ENCODE measurements at places on chromosomes 7 and 10. TPM values are rescaled to one million over a fixed set of nuclear protein-coding genes. Genes with fewer than 3 reads are reported as not detected.

The CNNM1 gene
- 0.16 TPM for total RNA-seq

The TMEM178B gene
- 1.1 TPM for total RNA-seq

The OR9A2 gene
- total RNA-seq = not detected

- DNase-seq = no peak
- H3K4me1 ChIP-seq = peaks cover 65% of the 10 kb centered on the region
- no peaks in the 10 kb centered on the region for H3K36me3 ChIP-seq
- no peak overlapping the region for H3K27ac ChIP-seq
Observed at GRCh38 chr7:129903935-129904334, 48.8 kb downstream of the UBE2H start.

GRCh38 chr7:104859754-104860426 is 154.1 kb upstream of the KMT2E start:
- H3K36me3 ChIP-seq = no peaks in the 10 kb centered on the region
- H3K4me1 ChIP-seq = peaks cover 12% of the 10 kb centered on the region
- no peak overlapping the region for H3K27ac ChIP-seq
- no peaks in the 10 kb centered on the region for H3K27me3 ChIP-seq

DNA sequence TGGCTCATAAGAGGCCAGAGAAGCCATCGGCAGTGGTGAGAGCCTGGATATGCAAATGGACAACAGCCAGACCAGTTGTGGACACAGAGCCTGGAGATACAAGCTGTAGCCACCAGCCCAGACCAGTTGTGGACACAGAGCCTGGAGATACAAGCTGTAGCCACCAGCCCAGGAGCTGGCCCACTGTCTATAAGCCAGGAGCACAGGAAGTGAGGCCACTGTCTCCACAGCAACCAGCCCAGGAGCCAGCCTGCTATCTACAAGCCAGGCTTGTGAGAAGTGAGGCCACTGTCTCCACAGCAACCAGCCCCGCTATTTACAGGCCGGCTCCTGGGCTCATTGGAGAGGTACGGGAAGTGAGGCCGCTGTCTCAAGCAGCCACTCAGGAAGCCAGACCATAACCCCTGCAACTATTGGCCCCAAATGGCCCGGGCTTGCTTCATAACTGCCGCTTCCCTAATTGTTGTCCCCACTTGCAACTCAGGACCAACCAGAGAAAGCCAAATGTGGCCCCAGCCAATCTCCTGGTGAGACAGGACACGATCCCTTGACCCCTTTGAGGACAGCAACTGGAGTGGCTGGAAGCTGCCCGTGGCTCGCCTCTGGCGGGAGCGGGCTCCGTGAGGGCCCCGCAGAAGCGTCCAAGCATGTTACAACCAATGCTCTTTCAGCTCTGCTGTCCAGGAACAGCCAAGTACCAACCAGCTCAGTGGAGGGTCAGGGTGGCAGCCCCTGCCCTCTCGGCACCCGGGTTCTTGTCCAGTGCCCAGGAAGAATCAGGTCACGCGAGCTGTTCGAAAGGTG is 44.1 kb upstream of the CNPY1 start:
- H3K36me3 ChIP-seq = no peaks in the 10 kb centered on the region
- no peak for DNase-seq
- no peak overlapping the region for H3K4me3 ChIP-seq
- peaks cover 7% of the 10 kb centered on the region for H3K27me3 ChIP-seq

DNA sequence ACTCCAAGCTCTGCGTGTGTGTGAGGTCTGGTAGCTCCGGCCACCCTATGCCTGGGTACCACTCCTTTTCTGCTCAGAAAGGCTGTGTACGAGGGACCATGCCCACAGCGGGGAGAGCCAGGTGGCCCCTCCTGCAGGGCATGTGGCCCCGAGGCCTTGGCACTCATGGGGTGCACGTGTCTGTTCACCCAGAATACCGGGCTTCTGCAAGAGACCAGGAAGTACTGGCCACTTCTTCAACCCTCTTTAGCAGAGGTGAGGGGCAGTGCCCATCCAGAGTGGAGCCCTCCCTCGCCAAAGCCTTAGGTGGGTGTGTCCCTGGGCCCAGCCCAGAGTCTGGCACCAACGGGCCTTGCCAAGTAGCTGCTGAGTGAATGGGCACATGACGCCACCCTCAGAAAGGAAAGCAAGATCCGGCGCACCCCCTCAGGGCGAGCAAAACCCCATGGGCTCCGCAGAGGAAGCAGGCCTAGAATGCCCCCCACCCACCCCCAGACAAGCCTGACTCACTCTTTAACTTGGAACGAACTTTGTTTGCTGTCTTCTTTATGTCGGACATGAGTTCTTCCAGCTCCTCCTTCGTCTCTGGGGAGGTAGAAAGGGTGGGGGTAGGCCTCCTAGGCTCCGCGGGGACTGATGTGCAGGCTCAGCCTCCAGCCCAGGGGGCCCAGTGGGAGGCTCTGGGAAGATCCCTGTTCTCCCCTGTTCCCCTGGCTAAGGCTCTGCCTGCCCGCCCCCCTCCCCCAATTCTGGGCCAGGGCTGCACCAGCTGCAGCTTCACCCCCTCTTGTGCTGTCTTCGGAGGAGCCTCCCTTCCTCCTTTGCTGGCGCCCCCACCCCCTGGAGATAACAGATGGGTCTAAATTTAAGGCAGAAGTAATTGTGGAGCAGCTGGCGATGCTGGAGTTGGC is 14.6 kb downstream of the STX1A start:
- peaks cover 6% of the 10 kb centered on the region for H3K4me1 ChIP-seq
- no peak for DNase-seq
- H3K27ac ChIP-seq = no peak overlapping the region
- H3K27me3 ChIP-seq = no peaks in the 10 kb centered on the region
- H3K4me3 ChIP-seq = no peak overlapping the region
- H3K36me3 ChIP-seq = no peaks in the 10 kb centered on the region

GRCh38 chr7:3005257-3005656 is 38.4 kb downstream of the CARD11 start:
- H3K4me1 ChIP-seq = peaks cover 36% of the 10 kb centered on the region
- H3K4me3 ChIP-seq = no peak overlapping the region
- H3K27me3 ChIP-seq = no peaks in the 10 kb centered on the region
- no peak overlapping the region for H3K27ac ChIP-seq
- peaks cover 21% of the 10 kb centered on the region for H3K36me3 ChIP-seq
- no peak for DNase-seq

DNA sequence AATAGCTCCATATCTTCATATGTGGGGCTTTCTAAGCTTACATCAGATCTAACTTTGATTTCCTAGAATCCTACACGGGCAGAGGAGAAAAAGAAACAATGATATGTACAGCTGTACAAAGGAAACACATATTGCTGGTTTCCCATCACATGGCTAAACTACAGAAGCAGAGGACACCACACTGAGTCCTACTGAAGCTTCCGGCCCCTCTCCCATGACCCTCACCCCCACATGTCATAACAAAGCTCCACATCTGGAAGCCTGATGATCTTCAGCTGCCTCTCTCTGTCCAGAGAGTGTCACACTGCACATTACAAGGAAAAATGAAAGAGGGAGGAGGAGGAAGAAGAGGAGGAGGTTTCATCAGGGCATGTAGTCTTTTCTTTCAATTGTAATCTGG is 14.0 kb downstream of the SLC16A12 start:
- H3K27me3 ChIP-seq = no peaks in the 10 kb centered on the region
- no peaks in the 10 kb centered on the region for H3K4me1 ChIP-seq
- no peak overlapping the region for H3K4me3 ChIP-seq

DNA sequence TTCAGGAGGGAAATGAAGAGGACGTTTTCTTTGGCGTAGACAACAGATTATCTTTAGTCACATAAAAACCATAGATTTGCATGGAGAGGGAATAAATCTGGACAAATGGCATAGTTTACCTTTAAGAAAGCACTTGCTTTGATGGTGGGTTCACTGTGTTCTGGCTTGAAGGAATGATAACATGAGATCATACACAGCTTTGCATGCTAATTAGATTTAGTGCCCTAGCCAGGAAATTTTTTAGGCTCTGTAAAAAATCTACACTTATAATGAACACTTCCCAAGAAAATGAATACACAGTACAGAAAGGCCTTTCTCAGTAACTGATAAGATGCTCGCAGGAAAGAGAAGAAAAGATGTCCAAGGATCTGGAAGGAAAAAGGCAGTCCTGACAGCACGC is 218.2 kb upstream of the AOAH start:
- peaks cover 12% of the 10 kb centered on the region for H3K4me1 ChIP-seq
- H3K4me3 ChIP-seq = no peak overlapping the region
- H3K36me3 ChIP-seq = peaks cover 11% of the 10 kb centered on the region

GRCh38 chr7:114973147-114973546 is 51.3 kb downstream of the MDFIC start:
- H3K4me3 ChIP-seq = no peak overlapping the region
- no peak overlapping the region for H3K27ac ChIP-seq
- no peaks in the 10 kb centered on the region for H3K27me3 ChIP-seq
- H3K4me1 ChIP-seq = peaks cover 70% of the 10 kb centered on the region
- DNase-seq = no peak
- H3K36me3 ChIP-seq = no peaks in the 10 kb centered on the region

DNA sequence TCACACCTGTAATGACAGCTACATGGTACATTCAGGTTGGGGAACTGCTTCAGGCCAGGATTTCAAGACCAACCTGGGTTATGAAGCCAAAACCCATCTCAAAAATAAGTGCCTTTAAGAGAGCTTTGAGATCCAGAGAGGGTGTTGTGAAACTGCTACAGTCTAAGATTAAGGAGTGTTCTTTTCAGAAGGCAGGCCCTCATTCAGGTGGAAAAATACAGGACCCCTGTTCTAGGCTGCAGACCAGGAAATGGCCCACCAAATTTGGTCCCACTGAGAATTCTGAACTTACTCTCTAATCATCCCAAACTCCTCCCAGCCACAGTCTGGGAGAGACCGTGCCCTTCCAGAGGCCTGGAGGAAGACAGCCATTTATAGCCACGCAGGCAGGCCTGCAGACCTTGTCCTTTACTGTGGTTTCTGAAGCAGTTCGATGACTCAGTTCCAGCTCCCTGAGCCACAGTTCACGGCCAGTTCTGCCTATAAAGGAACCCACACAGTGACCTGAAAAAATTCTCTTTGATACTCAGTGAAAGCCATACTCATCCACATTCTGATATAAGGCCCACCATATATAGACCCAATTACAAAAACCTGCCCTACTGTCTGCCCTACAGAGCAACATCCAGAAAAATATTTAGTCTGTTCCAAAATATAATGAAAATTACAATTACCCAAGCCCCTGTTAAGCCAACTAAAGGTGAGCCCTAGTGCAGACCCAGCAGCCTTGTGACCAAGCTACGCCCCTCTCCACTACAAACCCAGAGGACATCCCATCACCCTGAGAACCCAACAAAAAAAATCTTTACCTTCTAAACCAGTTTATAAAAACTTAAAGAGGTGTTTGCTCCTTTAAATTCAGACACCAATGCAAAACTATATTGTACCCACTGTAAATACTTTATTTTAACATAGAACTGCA is 21.2 kb downstream of the ZNF680 start:
- no peak overlapping the region for H3K4me3 ChIP-seq
- no peak overlapping the region for H3K27ac ChIP-seq
- H3K27me3 ChIP-seq = no peaks in the 10 kb centered on the region
- DNase-seq = no peak

DNA sequence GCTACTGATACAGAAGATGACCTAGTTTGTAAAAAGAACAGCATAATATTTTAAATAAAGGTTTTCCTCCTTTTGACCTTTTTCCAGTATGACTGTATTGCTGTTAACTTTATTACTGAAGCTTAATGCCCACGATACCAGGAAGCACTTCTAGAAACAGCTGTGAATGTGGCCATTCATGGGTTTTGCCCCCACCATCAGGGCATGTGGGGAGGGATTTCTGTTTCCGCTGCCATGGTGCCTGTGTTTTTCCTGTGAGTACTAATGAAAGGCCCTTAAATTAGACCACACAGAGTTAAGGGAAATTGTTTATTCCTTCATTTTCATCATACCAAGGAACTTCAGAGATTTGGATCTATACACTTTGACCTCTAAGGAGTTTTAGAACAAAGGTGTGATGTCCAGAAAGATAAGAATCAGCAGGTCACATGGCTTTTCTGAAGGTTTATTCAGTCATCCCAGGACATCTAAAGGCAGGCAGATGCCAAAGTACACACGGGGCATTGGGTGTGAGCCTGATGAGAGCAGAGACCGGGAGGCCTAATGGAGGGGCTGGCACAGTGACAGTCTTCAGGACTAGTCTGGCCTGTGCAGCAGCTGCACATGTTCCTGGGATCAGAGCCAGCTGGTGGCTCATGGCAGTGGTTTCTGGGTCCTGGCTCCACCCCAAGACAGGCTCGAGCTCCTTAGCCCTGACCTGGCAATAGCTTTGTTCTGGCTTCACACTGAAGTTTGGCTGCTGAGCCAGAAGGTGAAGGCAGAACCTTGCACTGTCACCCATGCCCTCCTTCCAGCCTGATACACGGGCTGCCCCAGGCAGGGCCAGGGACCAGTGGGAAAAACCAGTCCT is 190.9 kb downstream of the REEP3 start:
- no peak for DNase-seq
- H3K4me1 ChIP-seq = no peaks in the 10 kb centered on the region
- no peak overlapping the region for H3K4me3 ChIP-seq
- H3K27ac ChIP-seq = no peak overlapping the region
- no peaks in the 10 kb centered on the region for H3K36me3 ChIP-seq
